ENCODE measurements at places on chromosomes 2 and 18.

DNA sequence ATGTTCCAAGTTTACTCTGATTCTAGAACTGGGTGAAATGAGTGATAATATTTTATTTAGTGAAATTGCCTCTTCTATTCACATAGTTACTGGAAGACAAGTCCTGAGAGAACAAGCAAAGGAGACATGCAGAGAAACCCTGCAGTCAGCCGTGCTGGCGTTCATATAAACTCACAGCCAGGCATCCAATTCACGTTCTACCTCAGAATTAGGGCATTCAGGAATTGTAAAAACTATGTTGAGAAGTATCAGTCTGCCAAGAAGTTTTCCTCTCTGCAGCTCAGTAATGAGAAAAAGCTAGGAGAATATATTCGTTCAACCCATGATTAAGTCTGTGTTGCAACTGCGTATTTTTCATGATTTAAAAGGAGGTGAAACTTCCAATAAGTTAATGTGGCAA, 156.2 kb upstream of the DSEL start:
- DNase-seq = no peak

DNA sequence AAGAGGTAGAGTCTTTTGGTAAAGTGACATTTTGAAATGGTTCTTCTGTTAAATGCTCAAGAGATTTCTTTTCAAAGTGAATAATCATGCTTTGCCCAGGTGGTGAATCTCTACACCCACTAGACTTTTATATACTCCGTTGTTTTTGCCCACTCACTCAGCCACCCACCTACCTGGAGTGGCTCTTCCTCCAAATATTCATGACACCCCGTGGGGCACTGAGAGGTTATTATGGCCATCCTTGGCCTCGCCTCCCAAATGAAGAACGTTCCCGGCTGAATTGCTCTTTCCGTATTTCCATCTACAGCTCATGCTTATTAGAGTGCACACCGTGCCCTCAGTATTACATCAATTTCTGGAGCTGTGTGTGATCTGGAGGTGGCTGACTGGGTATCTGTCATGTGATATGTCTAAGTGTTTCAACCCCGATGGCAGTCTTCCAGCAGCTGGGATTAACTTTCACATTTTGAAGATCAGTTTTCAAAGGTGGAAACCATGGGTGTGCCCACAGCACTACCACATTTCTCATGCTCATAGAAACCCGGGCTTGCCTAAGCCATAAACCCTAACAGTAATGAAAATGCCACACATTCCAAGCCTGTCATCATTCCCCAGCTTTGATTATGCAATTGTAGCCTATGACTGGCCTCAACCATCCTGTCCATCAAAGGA, 406.6 kb upstream of the MMADHC start:
- peak; percentile 63 for DNase-seq

- DNase-seq = no peak
These were observed 160.9 kb downstream of the DYSF start for GRCh38 chr2:71613953-71614925.

GRCh38 chr2:55391615-55392242, 27.9 kb downstream of the CCDC88A start:
- no peak for DNase-seq

GRCh38 chr2:127623388-127624319, 22.3 kb upstream of the GPR17 start:
- DNase-seq = peak; percentile 60

GRCh38 chr18:74360852-74361655, 45.4 kb downstream of the C18orf63 start:
- peak; percentile 46 for DNase-seq

Measured in NCI-H1417 (cell line).